ENCODE measurements at places on chromosomes 3 and 15. TPM values are rescaled to one million over a fixed set of nuclear protein-coding genes. Genes with fewer than 3 reads are reported as not detected.

- DNase-seq = no peak
Observed at GRCh38 chr3:127027811-127028548, 45.1 kb downstream of the PLXNA1 start.

GRCh38 chr3:112412494-112412893 lies 79.5 kb downstream of the CD200 start:
- DNase-seq = no peak

KLHL40 gene
- not detected for total RNA-seq

GP5 gene
- total RNA-seq = 0.26 TPM

EPHA6 gene
- total RNA-seq = not detected

FILIP1L gene
- total RNA-seq = 43.2 TPM
